Right ventricle myocardium inferior (tissue), 1 donor: ENCODE measurements at places on chromosomes 11 and 22. TPM values are rescaled to one million over a fixed set of nuclear protein-coding genes. Genes with fewer than 3 reads are reported as not detected.

- DNase-seq: no peak
Observed at GRCh38 chr22:21651521-21652009, 9.5 kb downstream of the SDF2L1 start.

GRCh38 chr11:57885298-57886050, 123.9 kb downstream of the CTNND1 start:
- no peak for DNase-seq

DNA sequence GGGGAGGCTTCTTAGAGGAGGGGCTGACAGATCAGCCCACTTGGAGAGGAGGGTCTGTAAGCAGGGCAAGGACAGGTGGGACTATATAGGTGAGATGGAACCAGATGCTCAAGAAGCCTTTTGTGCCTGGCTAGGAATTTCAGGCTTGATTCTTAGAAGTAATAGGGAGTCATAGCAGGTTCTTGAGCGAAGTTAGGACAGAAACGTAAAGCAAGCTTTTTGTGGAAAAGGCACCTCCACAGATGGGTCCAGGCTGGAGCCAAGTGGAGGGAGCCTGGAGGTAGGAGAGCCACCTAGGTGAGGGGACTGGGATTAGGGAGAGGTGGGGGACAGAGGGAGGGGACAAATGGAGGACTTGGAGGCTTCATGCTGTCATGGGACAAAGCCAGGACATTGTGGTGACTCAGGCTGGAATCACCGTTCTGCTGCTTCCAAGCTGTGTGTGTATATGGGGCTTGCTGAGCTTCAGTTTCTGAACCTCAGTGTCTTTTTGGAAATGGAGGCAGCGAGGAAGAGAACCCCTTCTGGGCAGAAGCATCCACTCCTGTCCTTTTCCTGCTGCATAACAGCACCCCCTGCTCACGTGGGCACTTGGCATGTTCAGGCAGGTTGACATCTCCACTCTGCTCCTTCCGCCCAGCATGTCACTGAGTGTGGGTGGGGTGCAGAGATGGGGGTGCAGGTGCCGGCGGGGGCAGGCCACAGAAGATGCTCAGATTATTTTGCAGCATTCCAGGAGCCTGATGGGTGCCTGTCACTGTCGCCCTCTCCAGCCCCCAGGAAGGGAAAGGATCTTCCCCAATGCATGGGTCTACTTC, 58.0 kb downstream of the MCM5 start:
- no peak for DNase-seq

- no peak for DNase-seq
Observed at GRCh38 chr11:112025707-112026106, 499 bp downstream of the DLAT start.

LRRC75B gene
- 6.5 TPM for total RNA-seq
